IPS-NIHi11 (cell line): ENCODE measurements at places on chromosomes 7 and 10.

GRCh38 chr10:87551326-87551725 is 46.6 kb downstream of the MINPP1 start:
- DNase-seq: no peak

DNA sequence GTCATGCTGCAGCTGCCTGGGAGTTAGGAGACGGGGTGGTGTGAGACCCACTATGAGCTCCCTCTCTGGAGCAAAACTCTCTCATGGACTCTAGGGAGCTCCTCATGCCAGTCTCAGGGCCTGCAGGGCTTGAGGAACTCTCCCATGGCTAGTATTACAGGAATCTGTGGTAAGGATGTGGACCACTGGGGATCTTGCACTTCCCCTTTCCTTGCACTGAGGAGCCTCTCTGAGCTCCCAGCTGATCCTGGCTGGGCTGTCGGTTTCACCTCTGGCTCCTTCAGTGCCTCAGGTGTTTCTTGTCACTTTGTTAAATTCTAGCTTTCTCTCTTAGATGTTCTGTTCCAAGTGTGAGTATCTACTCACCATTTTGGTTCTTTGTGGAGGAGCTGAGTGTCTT is 71.6 kb upstream of the IMMP2L start:
- no peak for DNase-seq

DNA sequence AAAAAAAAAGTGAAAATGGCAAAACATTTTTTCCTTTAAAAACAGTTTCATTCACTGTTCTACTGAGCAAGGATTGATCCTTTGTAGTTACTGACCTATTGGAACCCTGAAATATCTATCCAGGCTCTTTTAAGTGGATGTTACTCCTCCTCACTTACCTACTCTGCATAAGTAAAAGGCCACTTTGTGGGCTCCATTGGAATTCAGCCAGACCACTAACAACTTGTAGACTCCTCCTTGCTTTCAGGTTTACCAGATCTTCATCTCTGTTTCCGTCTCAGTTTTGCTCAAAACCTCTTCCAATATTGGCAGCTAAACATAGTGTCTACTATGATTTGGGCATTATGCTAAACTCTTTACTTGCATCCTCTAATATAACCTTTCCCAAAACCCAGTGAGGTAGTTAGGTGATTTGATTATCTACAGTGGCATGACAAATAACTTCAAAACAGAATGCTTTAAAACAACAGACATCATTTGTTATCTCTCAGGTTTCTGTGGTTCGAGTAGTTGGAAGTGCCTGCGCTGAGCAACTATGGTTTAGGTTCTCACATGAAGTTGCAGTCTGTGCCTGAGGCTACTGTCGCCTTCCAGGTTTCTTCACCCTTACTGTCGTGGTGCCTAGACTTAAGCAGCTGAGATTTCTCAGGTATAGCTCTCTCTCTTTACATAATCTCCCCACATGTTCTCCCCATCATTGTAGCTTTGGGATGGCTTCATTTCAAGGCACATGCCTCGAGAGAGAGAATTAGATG is 698.2 kb downstream of the REEP3 start:
- DNase-seq: no peak

DNA sequence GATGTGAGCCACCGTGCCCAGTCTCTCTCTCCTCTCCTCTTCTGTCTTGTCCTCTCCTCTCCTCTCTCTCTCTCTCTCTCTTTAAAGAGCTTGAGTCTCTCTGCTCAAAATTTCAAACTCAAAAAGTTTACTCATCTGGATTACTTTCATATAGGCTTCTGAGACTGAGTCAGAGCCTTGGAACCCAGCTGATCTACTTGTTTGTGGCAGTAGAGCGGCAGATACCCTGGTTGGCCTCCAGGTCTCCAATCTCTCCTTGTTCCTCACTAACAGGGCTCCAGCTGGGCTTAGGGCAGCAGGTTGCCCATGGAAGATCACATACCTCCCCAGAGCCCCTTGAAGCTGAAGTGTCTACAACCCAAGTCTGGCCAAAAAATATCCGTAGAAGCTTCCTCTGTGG is 51.0 kb downstream of the HHEX start:
- no peak for DNase-seq

DNA sequence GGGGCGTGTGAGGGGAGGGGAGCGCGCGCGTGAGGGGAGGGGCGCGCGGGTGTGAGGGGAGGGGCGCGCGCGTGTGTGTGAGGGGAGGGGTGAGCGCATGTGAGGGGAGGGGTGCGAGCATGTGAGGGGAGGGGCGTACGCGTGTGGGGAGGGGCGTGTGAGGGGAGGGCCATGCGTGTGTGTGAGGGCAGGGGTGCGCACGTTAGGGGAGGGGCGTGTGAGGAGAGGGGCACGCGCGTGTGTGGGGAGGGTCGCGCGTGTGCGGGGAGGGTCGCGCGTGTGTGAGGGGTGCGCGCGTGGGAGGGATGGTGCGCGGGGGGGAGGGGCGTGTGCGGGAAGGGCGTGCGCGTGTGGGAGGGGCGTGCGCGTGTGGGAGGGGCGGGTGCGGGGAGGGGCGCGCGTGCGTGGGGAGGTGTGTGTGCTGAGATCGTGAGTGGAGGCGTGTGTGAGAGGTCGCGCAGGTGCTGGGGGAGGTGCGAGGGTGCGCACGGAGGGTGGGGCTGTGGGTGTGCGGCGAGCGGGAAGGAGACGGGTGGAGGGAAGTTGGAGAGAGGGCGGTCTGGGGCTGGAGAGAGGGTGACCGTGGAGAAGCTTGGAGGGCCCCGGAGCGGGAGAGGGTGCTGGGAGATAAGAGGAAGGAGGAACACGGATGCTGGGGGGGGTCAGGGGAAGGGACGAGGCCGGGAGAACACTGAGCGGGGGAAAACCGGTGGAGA is 19.7 kb downstream of the MXI1 start:
- peak; percentile 89 for DNase-seq

- no peak for DNase-seq
Measured at GRCh38 chr10:15504101-15504840, 133.2 kb upstream of the FAM171A1 start.

- no peak for DNase-seq
Measured at GRCh38 chr10:103041391-103041790, 123.3 kb downstream of the CNNM2 start.

GRCh38 chr7:17940951-17941431 is 697 bp upstream of the SNX13 start:
- peak; percentile 35 for DNase-seq

DNA sequence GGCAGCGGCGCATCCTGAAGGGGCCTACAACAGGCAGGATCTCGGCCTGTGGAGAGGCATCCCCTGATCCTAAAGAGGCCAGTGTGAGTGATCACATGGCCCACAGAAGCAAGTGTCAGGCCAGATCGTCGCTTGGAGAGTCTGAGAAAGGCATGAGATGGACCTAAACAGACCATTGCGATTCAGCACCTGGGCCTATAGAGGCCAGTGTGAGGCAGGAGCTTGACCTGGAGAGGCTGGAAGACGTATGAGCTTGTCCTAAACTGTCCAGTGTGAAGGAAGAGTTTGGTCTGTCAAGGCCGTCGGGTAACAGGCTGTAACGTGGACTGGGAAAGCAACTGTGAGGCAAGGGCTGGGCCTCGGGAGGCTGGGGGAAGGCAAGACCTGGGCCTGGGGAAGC is 172.6 kb downstream of the TPST1 start:
- DNase-seq: no peak

DNA sequence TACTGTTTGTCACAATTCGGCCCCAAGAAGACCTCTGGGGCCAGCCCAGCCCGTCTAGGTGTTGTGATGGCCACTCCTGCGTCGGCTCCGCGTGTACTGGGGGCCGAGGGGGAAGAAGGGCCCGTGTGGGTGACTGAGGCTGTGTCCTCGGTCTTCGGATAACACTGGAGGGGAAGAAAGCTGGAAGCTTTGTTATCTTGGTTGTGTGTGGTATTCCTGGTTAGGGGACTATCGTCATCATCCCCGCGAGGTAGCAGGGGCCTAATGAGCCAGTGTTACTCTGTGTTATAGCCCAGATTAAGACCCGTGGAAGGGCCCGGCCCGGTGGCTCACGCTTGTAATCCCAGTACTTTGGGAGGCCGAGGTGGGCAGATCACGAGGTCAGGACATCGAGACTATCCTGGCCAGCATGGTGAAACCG is 854 bp downstream of the MTG1 start:
- DNase-seq: no peak

DNA sequence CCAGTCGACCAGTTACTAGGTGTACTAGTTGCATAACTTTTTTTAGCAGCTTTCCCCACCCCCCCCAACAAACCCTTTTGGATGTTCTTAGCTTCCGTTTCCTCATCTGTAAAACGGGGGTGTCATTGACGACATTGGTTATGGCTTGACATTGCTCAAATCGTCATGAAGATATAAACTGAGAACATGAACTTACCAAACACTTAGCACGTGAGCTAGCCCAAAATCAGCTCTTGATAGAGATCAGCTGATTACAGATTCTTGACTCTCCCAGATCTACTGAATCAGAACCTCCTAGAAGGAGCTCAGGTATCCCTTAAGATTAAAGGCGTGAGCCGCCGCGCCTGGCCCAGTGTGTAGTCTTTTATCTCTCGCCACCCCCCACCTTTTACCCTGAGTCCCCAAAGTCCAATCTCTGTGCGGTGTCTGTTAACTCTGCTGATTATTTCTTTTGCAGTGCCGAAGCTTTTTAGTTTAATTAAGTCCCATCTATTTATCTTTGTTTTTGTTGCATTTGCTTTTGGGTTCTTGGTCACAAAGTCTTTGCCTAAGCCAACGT is 1.0 kb upstream of the GNA12 start:
- DNase-seq: no peak

GRCh38 chr10:86535132-86535882 is 13.7 kb upstream of the WAPL start:
- peak; percentile 98 for DNase-seq

DNA sequence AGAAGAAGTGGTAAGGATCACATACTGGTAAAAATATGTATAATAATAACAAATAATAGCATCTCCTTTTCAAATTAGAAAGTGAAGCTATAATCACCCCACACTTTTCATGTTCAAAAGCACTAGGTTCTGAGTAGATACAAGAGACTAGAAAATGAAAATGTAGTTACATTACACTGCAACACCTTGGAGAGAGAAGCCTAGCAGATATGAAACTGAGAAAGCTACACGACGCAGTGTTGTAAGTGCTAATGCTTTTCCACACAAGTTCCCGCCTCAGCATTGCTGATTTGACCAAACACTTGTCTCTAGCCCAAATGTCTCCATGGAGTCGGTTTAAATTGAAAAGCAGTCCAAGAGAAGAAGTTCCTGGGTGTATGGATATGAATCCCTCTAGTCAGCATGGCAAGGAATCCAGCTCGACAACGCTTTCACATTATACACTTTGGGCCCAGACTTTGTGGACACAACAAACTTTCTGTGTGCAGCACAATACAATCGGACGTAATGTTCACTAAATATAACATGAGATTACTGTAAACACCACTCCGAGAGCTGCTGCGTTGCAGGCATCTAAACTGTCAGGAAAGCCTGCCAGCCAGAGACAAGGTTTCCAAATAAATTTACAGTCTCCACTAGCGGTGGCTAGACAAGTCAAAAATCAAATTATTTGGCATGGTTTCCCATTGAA is 1.7 kb downstream of the PDE1C start:
- DNase-seq: no peak

DNA sequence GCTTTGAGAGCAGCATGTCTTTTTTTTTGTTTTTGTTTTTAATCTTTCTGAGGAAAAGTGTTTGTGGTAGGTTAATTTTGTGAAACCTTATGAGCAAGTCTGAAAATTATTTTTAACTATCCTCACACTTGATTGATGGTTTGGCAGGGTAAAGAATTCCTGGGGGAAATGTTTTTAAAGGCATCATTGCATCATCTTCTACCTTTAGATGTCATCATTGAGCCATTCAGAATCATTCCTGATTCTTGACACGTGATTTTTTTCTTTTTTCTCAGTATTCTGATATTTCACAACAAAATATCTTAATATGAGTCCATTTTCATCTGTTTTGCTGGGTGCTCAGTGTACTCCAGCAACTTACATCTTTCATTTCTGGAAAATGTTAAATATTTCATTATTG is 28.3 kb downstream of the PALS2 start:
- DNase-seq: no peak

- no peak for DNase-seq
Measured at GRCh38 chr7:135769005-135769802, 20.6 kb upstream of the FAM180A start.

- DNase-seq: no peak
Measured at GRCh38 chr7:115558161-115558560, 472.4 kb downstream of the TFEC start.

GRCh38 chr10:110992006-110992800 is 72.8 kb downstream of the SHOC2 start:
- no peak for DNase-seq

GRCh38 chr10:13659887-13660550 is 73.3 kb downstream of the PRPF18 start:
- peak; percentile 76 for DNase-seq

GRCh38 chr7:2248984-2249694 is 7.1 kb downstream of the NUDT1 start:
- no peak for DNase-seq

DNA sequence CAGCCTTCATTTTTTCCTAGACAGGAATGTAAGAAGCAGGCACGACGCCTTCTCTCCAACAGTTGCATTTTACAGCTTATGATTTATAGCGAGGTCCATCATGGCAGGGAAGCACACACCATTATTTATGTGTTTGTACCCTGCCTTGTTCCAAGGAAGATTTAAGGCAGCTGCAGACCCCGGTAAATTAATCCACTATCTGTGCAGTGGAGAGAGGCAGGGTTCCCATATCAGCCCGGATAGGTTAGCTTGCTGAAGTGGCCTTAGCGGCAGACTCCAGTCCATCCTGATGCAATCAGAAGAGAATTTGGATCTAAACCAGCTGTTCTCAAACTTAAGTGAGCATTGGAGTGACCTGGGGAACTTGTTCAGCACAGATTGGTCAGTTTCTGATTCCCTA is 359.4 kb downstream of the GALNT17 start:
- DNase-seq: no peak

GRCh38 chr10:97868134-97868685 is 18.6 kb downstream of the GOLGA7B start:
- DNase-seq: no peak

DNA sequence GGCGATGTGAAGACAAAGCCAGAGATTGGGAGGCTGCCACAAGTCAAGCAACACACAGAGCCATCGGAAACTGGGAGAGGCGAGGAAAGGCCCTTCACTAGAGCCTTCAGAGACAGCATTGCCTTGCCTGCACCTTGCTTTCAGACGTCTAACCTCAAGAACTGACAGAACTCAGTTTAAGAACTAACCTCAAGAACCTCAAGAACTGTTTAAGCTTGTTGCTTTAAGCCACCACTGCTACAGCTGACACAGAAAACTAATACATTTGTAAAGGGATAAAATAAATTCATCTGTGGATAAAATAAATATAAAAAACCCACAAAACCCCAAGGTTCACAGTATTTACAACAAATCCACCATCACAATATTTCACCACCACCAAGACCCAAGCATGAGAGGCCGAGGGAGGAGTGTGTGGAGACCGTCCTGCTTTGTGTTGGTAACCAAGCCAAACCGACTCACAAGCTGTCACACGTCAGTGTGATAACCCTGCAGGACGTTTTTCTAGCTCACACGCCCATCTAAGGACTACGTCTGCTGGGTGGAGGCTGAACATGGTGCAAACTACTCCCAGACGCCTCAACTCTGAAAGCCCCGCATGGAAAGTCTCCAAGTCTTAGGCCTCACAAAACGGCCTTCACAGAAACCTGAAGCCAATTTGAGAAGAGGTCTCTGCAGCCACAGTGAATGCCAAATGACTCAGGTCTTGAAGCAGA is 116.8 kb downstream of the ABLIM1 start:
- no peak for DNase-seq
